Activated CD4-positive, alpha-beta T cell treated with anti-CD3 and anti-CD28 coated beads, Interleukin-10, Interleukin-2, amounts not matched to agents 100 ng/mL and 50 ng/mL, durations not matched to agents 16 hours and 8 hours (primary cell): ENCODE measurements at places on chromosomes 3 and 15.

DNA sequence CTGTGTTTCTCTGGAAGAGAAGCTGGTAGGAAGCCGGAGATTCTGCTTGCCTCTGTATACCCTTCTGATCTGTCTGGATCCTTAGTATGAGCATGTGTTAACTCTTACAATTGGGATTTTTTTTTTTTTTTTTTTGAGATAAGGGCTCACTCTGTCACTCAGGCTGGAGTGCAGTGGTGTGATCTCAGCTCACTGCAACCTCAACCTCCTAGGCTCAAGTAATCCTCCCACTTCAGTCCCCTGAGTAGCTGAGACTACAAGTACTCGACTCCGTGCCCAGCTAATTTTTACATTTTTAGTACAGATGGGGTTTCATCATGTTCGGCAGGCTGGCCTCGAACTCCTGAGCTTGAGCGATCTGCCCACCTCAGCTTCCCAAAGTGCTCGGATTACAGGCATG, 44.5 kb downstream of the RPN1 start:
- no peak for DNase-seq

- DNase-seq, result no peak
Observed at GRCh38 chr3:29718661-29719065, 437.8 kb downstream of the RBMS3 start.

GRCh38 chr3:38603731-38604131, 45.8 kb downstream of the SCN5A start:
- DNase-seq, result no peak

DNA sequence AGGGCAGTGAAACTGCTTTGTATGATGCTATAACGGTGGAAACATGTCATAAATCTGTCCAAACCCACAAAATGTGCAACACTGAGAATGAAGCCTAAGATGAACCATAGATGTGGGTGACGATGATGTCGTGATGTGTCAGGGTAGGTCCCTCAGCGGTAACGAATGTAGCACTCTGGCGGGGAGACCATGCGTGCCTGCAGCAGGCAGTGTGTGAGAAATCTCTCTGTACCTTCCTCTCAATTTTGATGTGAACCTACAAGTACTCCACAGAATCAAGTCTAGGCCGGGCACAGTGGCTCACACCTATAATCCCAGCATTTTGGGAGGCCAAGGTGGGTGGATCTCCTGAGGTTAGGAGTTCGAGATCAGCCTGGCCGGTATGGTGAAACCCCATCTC, 268.2 kb upstream of the LYSMD4 start:
- DNase-seq, result peak; percentile 28

GRCh38 chr3:125045194-125045593, 10.6 kb downstream of the HEG1 start:
- DNase-seq, result no peak

GRCh38 chr15:89754361-89755154, 3.5 kb upstream of the MESP1 start:
- no peak for DNase-seq

DNA sequence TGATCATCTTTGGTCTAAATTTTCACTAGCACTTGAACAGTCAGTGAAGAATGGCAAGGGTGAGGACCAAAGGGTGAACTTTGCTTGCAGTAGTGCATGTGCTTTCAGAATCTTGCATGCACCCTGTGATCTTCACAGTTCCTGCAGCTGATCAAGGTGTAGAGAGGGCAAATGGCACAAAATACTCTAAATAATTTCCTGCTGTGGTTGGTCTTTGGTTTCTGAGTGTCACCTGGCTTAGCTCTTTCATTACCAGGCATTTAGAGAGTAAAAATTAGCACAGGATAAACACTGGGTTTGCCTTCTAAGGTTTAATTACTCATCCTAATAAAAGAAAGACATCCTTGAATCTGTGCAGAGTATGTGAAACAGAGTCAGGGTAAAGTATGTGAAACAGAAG, 11.4 kb downstream of the TIPARP start:
- peak; percentile 22 for DNase-seq

- DNase-seq, result no peak
Observed at GRCh38 chr3:141707741-141708203, 30.3 kb upstream of the RNF7 start.

DNA sequence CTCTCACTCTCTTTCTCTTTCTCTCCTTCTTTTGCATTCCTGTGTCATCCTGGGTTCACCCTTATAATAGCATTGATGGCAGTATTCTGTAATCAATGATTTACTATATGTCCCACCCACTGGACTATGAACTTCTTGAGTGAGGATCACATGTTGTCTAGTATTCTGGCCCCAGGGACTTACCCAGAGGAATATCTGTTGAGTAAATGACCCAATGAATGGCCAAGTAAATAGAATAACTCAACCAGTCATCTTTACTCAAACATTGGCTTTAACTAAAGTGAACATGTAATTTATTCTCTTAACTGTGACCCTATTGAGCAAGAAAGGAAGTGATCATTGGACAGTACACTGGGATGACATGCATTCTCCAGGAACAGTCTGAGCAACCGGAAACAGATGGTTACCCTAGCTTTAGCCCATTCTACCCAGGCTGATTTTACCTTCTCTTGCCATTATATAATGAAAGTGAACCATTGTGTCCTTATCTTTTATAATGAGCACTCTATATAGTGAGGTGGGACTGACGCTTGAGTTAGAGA, 94.5 kb upstream of the SOX14 start:
- no peak for DNase-seq

DNA sequence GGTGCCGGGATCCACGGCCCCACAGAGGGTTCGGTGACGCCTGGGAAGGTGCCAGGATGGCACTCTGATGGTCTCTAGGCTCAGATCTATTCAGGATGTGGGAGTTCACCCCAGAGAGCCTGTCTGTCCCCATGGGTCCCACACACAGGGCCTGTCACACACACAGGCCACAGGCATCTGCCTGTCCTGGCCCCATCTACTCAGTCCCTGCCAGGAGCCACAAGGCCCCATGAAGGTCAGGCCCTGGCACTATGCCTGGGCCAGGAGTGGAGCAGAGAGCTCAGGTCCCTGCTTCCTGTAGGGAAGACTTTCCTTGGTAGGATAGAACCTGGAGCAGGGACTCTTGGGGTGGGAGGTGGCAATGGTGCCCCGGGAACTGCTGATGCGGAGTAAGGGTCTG, 49.0 kb upstream of the FURIN start:
- no peak for DNase-seq

- DNase-seq, result no peak
Observed at GRCh38 chr15:95558916-95559315, 771.6 kb upstream of the NR2F2 start.

- DNase-seq, result no peak
Observed at GRCh38 chr3:188480011-188480410, 326.1 kb downstream of the LPP start.

DNA sequence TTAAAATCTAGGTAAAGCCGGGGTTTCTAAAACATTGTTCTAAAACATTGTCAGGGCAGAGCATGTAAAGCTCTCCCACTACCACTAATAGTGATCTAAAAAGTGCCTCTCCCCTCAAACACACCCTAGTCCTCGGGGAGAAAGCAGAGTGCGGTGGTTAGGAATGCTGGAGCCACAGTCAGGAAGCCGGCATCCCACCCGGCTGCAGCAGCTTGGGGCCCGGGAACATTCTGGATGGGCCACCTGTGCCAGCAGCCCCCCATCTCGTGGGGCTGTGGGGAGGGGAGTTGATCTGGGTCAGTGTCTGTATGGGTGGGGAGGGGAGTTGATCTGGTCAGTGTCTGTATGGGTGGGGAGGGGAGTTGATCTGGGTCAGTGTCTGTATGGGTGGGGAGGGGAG, 176.9 kb downstream of the APBA2 start:
- no peak for DNase-seq

GRCh38 chr3:170893895-170894294, 14.5 kb downstream of the EIF5A2 start:
- no peak for DNase-seq

GRCh38 chr15:48630245-48630644, 15.3 kb downstream of the FBN1 start:
- no peak for DNase-seq

DNA sequence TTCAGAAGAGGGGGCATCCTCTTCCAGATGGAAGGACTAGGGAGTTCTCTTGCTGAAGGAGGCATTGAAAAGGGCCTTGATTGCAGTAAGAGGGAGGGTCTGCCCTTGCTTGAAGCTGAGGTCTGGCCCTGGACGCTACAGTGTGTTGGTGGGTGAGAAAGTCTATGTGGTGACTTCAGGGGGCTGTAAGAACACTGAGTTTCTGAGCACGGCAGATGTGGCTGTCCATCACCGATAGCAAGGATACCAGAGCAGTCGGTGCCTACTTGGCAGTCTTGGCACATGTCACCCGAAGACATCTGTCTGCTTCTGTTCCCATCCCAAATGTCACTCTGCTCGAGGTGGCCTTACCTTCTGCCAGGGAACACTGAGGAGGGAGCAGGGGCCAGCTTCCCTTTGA, 631.1 kb upstream of the CFAP20DC start:
- DNase-seq, result no peak

DNA sequence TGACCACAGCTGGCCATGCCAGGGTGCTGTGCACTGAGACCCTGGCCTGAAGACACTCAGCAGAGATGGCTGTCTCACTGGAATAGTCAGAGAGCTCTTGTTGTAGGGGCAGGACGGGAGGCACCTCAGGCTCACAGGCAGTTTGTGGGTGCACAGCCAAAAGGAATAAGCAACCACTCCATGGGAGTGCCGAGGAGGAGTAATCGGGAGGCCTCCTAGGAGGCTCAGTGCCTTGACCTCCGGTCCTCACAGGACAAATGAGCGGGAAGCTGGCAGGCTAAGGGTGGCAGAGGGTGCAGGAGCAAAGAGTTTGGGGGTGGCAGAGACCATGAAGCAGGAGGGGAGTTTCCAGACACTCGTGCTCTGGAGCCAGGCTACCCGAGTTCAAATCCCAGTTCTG, 81.7 kb downstream of the SMAD6 start:
- no peak for DNase-seq

DNA sequence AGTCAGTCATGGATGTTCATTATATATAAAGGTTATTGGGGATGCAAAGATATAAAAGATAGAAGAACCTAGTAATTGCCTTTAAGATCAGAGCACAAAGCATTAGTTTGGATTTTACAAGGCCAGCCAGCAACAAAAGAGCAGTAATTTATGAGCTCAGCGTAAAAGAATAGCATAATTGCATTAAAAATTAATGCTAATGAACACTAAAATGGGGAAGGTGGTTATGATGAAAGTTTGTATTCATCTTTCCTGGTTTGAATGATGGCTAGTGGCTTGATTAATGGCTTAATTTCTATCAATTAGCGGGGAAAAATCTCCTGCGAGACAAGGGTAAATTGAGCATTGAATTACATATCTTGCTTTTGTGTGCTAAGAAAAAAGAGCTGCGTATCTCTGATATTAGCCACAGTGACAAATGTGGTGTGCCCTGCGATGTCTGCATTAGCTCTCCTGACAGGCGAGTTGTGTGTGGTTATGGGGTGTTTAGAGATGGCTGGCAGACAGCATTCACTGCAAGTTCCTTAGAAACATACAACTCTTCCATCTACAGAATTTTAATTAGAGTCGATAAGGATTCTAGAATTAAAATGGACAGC, 42.8 kb upstream of the MLF1 start:
- DNase-seq, result no peak

DNA sequence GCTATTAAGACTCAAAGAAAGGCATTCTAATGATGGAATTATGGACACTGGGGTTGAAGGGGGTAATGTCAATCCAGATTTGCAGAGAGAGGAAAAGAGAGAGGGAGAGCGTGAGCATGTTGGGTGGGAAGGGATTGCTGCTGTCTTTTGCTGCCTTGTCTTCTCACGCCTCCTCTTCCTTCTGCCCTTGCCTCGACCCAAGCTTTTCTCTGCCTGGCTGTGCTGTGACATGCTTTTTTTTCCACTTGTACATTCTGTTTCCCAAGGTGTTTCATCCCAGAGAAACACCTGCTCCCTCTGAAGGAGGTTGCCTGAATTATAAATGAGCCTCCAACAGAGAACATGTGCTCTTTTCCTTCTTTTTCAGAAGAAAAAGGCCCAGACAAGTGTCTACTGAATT, 80.3 kb downstream of the BDH1 start:
- no peak for DNase-seq

DNA sequence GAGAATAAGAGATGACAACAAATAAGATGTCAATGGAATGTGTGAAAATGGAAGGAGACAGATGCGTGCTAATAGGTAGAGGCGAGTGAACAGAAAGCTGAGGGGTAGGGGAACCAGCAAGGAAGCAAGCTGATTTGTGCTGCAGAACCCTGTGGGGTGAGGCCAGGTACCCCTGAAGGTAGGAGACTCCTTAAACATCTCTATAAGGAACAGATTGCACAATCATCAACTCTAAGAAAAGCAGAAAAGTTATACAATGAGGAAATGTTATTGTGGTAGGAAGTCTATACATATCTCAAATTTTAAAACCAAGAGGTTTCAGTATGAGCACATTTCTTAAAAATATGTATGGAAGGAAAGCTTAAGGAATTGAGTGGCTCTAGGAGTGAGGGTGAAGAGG, 315.0 kb upstream of the TPM1 start:
- DNase-seq, result no peak

DNA sequence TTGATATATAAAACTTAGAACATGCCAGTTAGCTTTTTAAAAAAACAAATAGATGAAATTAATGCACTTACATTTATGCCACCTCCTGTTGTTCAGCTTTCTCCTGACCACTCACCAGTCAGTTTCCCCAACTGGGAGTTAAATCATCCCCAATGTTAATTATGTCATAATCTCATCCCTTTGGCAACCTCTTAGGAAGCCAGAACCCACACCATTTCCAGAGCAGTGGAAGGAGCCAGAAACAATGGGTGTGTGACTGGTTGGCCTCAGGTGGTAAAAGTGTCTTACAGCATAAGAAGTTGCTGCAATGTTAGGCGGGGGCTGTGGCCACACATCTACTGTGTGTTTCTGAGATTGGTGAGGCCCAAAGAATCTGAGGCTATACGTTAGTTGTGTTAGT, 46.5 kb upstream of the MITF start:
- no peak for DNase-seq

- DNase-seq, result no peak
Observed at GRCh38 chr3:27713078-27713423, 9.1 kb downstream of the EOMES start.

DNA sequence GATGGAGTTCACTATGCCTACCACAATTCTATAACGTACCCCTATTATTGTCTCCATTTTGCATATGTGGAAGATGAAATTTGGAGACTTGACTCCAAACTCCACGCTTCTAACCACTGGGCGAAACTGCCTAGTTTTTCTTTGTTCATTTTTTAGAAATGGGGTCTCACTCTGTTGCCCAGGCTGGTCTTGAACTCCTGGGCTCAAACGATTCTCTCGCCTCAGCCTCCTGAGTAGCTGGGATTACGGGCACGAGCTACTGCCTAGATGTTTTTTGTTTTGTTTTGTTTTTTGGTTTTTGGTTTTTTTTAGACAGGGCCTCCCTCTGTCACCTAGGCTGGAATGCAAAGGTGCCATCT, 584 bp upstream of the RPL32 start:
- DNase-seq, result no peak

DNA sequence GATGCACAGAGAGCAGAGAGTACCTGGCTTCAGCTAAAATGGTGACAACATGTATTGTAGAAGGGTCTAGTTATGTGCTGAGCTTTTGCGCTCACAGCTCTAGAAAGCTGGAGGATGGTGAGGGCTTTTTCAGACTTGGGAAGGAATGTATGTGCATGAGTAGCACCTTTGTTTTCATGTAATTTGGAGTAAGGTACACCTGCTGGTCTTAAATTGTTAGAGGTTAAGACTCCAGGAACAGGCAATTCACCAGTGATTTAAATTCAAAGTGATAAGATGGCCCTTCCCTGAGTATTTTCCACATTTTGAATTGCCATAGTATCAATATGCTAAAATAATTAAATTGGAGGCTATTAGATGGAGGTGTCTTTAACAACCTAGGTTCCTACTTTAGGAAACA, 436.4 kb upstream of the GOLIM4 start:
- no peak for DNase-seq

GRCh38 chr3:133469140-133469731, 69.4 kb downstream of the BFSP2 start:
- no peak for DNase-seq
